ENCODE measurements at places on chromosomes 12 and 14.

DNA sequence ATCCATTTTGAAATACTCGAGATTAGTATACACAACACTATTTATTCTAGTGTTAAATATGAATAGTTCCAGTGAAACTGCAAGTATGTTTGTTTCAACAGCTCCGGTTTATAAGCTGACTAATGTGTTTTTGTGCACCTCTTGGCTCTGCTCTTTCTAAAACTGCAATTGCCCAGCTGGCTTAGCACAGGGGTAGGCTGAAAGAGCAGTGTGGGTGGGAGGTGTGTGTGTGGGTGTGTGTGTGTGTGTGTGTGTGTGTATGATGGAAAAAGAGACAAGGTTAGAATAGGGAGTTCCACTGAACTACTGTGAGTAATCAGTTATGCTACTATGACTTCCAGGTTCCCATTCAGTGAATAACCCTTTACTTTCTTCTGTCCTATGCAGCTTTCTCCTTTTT, 37.8 kb upstream of the DDHD1 start:
- DNase-seq: no peak

DNA sequence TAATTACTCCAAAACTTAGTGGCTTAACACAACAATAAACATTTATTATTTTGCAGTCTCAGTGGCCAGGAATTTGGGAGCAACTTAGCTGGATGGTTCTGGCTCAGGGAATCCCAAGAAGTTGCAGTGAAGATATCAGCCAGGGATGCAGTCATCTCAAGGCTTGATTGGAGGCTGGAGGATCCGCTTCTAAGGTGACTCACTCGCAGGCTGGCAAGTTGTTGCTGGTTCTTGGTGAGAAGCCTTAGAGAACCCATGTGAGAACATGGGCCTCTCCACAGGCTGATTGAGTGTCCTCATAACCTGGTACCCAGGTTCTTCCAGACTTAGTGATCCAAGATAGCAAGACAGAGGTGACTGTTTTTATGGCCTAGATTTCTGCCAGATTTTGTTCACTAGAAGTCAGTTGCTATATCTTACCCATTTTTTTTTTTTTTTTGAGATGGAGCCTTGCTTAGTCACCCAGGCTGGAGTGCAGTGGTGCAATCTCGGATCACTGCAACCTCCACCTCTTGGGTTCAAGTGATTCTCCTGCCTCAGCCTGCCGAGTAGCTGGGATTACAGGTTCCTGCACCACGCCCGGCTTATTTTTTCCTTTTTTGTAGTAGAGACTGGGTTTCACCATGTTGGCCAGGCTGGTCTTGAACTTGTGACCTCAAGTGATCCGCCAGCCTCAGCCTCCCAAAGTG, 32.5 kb downstream of the BRMS1L start:
- no peak for DNase-seq

- DNase-seq: no peak
Observed at GRCh38 chr14:63248211-63248610, 44.0 kb downstream of the RHOJ start.

DNA sequence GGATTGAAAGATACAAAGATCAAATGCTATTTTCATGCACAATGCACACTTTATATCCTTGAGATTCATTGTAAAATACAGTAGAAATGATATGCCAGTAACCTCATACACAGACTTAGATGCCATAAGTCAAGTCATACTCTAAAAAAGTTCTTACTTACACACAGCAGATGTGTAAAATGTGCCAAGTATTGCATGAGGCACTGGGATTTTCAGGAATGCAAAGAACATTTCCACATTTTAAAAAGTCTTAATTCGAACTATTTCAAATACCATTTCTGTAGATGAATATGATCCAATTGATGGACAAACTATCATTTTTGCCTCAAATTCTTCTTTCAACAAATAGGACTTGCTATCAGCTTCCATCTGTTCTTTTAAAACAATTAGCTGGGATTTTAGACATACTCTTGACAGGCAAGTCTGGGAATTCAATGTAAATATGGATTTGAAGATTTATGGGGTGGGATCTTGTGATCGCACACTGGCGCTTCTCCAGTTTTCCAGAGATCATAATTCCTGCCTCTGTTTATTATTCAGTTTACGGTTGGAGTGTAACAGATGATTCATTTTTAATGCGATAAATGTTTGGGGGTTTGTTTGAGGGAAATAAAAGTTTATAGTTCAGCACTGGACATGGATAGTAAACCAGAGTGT, 183.8 kb downstream of the PAX9 start:
- DNase-seq: no peak

DNA sequence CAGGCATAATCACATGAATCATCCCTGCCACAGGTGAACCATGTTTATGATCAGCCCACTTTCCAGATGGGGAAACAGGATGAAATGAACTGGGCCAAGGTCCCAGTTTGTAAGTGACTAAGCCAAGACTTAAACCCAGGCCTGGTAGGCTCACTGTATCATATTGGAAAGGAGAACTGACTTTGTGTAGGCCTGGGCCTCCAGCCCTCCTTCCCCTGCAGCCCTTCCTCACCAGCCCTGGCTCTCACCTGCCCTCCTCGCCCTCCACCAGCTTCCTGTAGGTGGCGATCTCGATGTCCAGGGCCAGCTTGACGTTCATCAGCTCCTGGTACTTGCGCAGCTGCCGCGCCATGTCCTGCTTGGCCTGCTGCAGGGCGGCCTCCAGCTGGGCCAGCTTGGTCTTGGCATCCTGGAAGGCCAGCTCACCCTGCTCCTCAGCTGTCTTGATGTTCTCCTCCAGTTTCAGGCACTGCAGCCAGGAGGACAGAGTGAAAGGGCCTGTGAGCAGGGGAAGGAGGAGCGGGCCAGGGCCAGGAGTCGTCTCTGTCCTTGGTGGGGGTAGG, 19.8 kb downstream of the KRT80 start:
- DNase-seq: peak; percentile 64

DNA sequence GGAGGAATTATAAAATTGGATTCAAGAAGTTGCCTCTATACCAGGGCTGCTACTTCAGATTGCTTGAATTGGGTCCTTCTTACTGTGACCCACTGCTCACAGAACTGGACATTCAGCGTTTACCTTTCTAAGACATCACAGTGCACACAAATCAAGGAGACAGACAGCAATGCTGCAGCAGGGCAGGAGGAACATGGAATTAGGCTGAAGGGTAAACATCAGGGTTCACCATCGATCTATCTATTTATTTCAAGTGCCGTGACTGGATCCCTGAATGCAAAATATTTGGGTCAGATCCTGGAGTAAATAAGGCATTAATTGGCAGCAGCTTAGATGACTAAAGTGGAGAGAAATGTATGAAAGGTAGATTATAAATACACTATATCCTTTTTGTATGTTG, 76.9 kb upstream of the HMGA2 start:
- DNase-seq: no peak

GRCh38 chr12:117863002-117863709, 105.6 kb downstream of the KSR2 start:
- DNase-seq: no peak

GRCh38 chr12:96335270-96335669, 65.0 kb downstream of the CDK17 start:
- no peak for DNase-seq

GRCh38 chr12:87866578-87867292, 162.5 kb downstream of the C12orf50 start:
- no peak for DNase-seq

DNA sequence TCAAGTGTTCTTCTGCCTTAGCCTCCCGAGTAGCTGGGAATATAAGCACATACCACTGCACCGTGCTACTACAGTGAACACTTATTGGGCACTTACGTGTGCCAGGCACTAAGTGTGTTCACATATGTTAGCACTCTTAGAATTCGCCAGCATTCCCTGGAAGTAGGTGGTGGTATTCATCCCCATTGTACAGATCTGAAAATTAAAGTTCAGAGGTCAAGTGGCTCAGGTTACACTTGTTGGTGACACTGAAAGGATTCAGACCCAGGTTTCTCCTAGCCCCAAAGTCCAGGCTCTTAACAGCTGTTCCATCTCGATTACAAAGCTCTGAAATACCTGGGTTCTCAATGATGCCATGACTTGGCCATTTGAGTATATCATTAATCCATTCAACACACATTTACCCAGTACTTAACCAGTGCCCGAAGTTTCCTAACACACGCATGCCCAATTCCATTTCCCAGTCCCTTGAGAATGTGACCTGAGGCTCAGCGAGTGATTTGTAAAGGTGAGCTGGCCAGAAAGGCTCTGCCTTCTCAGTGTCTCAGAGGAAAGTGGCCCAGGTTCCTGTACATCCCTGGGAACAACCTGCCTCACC, 4.8 kb downstream of the MVK start:
- no peak for DNase-seq

DNA sequence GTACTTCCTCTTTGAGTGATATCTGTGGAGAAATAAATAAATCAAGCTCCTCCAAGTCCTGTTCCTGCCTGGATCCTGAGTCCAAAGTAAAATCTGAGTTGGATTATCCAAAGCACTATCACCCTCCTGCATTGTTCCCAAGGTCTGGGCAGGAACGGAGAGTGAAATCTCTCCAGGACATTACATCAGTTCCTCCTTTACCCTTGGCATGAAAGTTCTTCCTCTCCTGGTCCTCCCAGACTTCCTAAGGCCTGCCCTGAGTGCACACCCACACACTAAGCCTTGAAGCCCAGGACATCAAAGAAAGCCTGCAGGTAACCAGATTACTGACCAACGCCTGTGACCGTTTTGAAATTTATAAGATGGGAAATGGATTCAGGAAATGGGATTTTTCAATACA, 206.8 kb upstream of the BCL2L14 start:
- no peak for DNase-seq

GRCh38 chr12:113684908-113685782, 213.5 kb upstream of the LHX5 start:
- peak; percentile 32 for DNase-seq

GRCh38 chr12:70837026-70837425, 83.5 kb downstream of the PTPRR start:
- no peak for DNase-seq

DNA sequence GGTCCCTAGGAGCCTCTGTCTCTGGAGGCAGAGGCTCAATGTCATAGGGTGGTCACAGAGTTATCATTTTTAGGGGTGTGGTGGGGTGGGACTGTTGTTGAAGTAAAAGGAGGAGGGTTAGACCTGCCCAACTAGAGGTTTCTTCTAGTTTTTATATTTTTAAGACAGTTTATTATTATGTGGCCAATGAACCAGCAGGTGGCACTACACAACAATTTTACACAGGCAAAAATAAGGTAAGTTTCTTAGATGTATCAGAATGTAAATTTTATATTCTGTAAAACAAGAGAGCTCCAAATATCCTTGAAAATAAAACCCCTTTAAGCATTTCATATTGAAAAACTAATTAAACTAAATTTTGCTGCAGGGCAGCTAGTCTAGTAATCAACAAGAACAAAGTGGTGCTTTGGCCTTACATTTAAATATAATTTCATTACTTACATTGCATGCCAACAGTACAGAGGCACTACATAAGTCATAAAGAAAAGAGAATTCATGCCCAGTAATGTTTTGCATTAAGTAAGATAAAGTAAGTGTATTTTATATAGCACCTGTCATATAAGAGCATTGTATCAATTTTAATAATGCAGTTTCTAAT, 22.2 kb upstream of the OVCH1 start:
- DNase-seq: peak; percentile 59

DNA sequence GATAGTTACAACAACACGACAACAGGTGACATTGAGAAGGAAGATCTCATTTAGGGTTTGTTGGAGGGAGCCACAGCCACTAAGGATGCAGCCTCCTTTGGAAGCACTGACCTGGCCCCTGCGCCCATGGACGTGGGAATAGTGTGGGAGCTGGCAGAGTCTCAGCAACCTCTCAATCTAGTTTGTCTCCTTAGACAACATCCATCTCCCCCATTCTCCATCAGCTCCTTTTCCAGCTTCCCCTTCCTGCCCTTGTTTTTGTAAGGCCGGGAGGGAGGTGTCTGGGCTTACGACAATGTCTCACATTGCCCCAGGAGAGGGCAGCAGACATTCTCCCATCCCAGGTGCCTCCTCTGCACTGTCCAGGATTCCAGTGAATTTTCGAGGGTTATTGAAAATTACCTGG, 170.2 kb upstream of the PZP start:
- no peak for DNase-seq

GRCh38 chr14:55638665-55639064, 58.7 kb downstream of the KTN1 start:
- no peak for DNase-seq

- DNase-seq: no peak
Observed at GRCh38 chr12:95118788-95119179, 45.4 kb upstream of the NR2C1 start.

DNA sequence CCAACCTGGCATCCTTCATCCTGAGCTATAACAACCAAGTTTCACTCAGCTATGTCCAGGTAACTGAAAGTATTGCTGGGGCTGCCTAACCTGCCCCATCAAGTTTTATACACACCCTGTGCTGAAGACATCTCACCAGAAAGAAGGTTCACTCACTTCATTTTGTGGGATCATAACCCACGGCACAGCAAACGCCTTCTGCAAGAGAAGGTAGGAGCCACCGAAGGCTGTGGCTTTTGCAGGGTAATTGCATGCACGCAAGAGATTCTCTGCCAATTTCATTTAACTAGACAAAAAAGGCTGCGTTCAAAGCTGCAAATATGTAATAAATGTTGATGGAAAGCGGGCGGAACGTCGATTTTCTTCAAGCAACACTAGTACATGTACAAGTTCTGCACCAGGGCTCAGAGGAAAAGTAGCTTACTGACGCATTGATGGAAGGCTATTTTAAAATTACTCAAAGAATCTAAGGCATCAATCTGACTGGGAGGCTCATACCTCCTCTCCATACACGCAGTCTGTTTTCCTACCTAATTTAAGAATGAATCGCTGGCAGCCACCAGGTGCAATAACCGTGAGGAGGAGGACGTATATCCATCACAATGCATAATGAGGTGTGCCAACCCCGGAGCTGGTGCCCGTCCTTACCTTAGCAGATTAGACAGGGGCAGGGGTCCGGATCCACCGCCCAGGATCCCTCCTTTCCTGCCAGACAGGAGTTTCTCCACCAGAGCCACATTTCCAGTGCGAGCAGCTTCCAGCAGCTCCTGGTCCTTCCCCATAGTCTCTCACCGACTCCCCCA, 1.1 kb downstream of the ANKS1B start:
- peak; percentile 43 for DNase-seq

DNA sequence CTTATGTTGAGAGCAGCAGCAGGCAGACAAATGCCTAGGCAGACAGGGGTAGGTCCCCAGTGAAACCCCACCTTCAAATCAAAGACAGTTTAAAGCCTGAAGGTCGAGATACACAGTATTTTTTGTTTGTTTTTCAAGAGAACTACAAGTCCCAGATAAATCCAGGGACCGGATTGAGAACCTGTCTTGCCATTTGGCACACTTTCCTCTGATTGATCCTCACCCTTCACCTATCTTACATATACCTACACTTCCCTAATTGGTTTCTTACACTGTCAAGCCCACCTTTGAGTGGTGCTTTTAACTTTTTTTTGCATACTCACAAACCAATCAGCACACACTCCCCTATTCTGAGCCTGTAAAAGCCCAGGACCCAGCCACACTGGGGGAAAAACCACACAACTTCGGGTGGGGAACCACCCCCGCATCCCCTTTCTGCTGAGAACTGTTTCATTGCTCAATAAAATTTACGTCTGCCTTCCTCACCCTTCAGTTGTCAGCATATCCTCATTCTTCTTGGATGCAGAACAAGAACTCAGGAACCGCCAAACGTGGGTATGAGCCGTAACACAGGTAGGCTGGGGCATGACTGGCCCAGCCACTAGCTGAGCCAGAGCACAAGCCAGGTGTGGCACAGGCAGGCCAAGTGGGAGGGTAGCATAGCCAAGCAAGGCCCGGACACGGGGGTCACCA, 11.1 kb downstream of the DICER1 start:
- DNase-seq: no peak
